ENCODE measurements at places on chromosomes 4 and X.

GRCh38 chrX:134642386-134642785 lies 15.9 kb downstream of the PLAC1 start:
- DNase-seq = no peak

- no peak for DNase-seq
These were observed 128.7 kb downstream of the MGST2 start for GRCh38 chr4:139794158-139794954.

GRCh38 chrX:102892103-102892502 lies 45.0 kb upstream of the RAB40AL start:
- DNase-seq = no peak

- DNase-seq = no peak
These were observed 129.9 kb upstream of the BANK1 start for GRCh38 chr4:101660607-101661006.

GRCh38 chrX:112614640-112615039 lies 65.1 kb downstream of the LHFPL1 start:
- DNase-seq = no peak

All from Kasumi-1 (cell line).